PC-3 (cell line): ENCODE measurements at places on chromosomes 2 and 18. TPM values are rescaled to one million over a fixed set of nuclear protein-coding genes. Genes with fewer than 3 reads are reported as not detected.

- DNase-seq, result no peak
Observed at GRCh38 chr2:236664136-236664535, 94.5 kb downstream of the ACKR3 start.

- DNase-seq, result no peak
Observed at GRCh38 chr18:75226286-75226955, 15.8 kb downstream of the TSHZ1 start.

DNA sequence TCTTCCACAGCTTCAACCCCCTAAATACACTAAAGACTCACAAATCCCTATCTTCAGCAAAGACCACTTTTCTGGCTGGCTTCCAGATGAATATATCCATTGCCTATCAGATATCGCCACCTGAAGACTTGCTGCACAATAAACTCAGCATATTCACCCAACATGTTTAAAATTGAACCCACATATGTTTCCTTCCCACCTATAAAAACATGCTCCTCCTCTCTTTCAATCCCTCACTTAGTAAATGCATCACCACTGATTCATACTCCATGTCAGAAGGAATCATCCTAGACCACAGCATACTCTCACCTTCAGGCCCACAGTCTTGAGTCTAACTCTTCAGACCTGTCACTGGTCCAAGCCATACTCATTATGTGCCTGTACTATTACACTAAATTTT, 5.3 kb downstream of the SPC25 start:
- peak; percentile 71 for DNase-seq

DNA sequence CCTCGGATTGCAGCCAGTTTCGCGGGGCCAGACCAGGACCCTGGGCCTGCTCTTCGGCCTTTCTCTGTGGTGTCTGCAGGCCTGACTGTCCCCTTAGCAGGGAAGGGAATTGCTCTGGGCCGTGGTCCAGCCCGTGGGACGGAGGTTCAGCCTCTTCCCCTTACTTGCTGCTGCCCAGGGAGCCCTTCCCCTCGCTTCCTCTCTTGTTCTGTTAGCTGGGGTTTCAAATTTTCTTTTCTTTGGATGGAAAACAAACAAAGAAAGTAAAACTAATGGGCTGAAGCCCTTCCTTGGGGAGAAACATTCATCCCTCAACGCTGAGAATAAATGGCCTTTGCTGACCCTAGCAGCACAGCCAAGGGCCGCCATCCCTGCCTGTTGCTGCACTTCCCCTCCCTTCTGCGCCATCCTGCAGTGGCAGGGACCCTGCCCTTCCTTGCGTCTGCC, 52.4 kb downstream of the ASAP2 start:
- no peak for DNase-seq

DNA sequence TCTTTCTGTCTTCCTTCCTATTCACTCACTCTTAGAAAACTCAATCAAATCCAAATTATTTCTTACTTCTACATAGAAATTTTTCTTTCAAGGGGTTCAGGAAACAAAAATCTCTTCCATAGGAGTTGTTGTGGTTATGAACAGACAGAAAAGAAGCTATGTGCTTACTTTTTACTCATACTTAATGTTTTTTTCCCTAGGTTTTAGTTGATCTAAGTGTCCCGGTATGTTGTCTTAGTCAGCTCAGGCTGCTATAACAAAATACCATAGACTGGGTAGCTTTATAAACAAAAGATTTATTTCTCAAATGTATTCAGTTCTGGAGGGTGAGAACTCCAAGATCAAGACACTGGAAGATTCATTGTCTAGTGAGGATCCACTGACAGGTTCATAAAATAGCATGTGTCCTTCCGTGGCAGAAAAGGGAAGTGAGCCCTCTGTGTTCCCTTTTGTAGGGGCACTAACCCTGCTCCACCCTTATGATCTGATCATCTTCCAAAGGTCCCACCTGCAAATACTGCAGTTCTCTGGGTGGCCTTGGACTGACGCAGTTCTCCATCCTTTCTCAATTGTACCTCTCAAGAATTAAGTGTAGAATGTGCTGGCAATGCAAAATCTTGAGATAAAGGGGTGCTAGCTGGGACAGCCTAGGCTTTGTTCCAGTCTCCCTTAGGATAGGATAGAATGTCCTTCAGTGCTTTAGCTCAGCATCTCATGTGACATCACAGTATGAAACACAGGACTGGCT, 14.4 kb upstream of the VRK2 start:
- DNase-seq, result no peak

DNA sequence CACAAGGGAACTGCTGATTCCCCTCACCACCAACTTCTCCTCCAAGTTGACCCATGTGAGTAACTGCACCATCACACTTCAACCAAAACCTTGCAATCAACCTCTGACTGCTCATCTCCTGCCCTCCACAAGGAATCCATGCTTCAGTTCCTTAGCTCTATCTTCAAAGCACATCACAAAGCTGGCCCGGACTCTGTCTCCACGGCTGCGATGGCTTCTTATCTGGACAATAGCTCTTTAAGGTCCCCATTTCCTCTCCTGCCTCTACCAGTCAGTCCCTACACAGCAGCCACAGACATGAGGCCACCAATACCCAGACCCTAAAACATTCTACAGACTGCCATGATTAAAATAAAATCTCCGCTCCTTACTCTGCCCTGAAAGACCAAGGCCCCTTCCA, 25.7 kb downstream of the MBOAT2 start:
- DNase-seq, result no peak

GRCh38 chr2:121746071-121746578, 9.3 kb upstream of the TSN start:
- DNase-seq, result no peak

DNA sequence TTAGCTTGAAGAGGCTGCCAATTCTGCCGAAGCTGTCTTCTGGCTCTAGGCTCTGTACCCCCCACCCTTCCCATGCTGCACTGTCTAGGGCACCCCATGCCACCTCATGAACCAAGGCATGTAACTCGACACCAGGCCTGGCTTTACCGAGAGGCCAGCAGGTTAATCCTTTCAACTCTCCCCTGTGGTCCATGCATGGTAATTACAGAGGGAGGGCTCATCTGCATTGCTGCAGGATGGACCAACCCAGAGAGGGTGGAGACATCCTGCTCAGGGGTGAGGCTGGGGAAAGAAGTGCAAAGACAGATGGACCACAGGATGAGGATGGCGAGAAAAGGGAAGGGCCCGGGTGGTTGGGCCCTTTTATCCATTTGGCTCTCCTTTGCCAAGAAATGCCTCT, 65.8 kb downstream of the KCTD1 start:
- DNase-seq, result peak; percentile 61

DNA sequence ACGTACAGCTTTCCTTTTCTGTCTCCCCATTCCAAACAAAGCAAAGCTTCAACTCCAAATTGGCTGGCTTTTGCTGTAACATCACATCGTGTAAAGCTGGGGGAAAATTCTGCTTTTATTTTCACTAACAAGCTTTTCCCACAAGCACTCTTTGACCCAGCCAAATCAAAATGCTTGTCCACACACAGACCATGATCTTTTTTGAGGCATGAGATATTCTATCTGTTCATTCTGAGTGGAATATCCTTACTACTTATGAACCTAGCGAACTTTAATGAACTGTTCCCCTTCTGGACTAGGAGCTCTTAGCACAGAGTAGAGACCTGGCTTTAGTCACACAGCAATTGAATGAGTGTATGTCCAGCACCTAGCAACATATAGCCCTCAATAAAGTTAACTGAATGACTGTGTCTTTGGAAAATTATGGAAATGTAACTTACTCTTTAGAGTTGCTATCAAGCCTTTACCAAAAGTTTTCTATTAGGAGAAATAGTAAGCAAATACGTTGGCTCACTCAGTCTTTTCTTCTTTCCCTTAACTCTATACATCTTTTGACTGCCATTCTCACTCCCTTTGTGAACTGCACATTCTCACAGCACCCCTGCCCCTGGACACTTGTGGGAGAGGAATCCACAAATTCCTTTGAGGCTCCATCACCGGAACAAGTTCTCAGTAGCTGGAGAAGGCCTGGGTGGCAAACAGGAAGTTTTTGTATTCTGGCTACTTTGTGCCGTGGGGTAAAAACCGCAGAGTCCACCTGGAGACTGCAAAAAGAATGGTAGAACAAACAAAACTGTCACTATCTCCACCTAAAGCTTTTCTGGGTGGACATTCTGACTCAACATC, 1.3 kb upstream of the UBE2E3 start:
- DNase-seq, result peak; percentile 95

GRCh38 chr2:31415421-31415820, 879 bp upstream of the XDH start:
- DNase-seq, result no peak

GRCh38 chr2:173130496-173131465, 55.1 kb downstream of the MAP3K20 start:
- DNase-seq, result no peak

DNA sequence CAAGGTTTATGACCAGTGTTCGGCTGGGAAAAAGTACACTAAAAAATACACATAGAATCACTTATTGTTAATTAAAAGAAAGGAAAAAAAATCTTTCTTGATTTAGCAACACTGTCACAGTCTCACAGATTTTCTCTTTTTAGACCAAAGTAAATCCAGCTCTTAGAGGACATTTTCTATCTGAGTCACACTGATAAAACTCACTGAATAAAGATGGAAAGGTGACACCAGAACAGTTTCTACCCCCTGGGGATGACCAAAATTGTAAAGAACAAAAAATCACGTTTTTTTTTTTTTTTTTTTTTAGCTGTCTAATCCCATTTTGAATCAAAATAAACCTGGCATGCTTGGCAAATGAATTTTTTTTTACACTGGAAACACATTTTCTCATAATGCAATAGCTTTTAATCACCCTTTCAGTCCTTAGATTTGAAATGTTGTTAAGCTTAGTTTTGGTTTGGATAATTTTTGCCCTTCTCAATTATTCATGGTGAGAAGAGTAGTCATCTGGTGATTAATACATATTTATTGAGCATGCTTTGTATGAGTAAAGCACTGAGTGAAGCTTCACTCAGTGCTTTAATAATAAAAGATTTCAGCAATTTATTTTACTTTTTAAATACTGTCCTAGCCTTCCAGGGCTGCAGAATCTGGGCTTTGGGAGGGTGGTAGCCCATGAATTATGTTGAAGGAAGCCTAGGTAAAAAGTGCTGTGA, 886.3 kb downstream of the SLC4A3 start:
- DNase-seq, result peak; percentile 67

DNA sequence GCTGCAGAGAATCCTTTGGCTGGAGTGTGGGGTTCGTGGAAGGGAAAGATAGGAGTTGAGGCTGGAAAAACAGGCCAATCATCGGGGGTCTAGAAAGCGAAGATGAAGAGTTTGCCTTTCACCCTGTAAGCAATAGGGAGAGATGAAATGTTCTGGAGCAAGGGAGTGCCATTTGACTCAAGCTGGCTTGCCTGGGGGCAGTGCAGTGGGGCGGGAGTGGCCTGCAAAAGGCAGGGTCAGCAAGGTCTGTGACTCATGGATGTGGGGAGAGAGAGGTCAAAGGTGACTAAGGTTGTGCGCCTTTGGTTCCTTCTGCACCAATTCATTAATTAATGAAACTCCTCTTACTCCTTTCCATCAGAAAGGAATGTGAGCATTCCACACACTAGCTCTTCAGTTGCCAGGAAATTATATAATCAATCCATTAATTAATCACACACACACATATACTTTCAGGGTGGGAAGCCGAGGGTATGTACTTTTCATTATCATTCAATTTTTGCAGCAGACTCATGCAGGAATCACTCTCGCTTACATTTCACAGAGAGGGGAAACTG, 227.6 kb downstream of the MYCN start:
- DNase-seq, result no peak

- peak; percentile 50 for DNase-seq
Observed at GRCh38 chr2:187959821-187960220, 331.9 kb upstream of the GULP1 start.

- no peak for DNase-seq
Observed at GRCh38 chr2:37984176-37984575, 59.1 kb downstream of the RMDN2 start.

GRCh38 chr2:201698588-201699226, at the start of gene MPP4:
Gene MPP4 (minus strand): TSS chr2:201698644. CDS start chr2:201693954, 4,690 bp downstream.
- DNase-seq, result peak; percentile 80

GRCh38 chr2:161223139-161223732, 63.0 kb downstream of the TANK start:
- DNase-seq, result peak; percentile 71

- no peak for DNase-seq
Observed at GRCh38 chr2:29193111-29193510, 77.9 kb downstream of the CLIP4 start.

GRCh38 chr2:71190656-71191569, 36.0 kb downstream of the PAIP2B start:
- peak; percentile 43 for DNase-seq

- peak; percentile 16 for DNase-seq
Observed at GRCh38 chr2:85326406-85327159, 1.2 kb downstream of the TGOLN2 start.

GRCh38 chr18:49500201-49500921, 13.3 kb upstream of the C18orf32 start:
- DNase-seq, result no peak

GRCh38 chr2:176814740-176815367, 397.7 kb upstream of the HNRNPA3 start:
- DNase-seq, result peak; percentile 60

- DNase-seq, result no peak
Observed at GRCh38 chr2:219995991-219996765, 368.7 kb downstream of the SLC4A3 start.

The LONRF2 gene
- 1.1 and 1.3 TPM in 2 replicates for total RNA-seq

The ANKRD62 gene
- total RNA-seq, result not detected in 2 replicates

The SATB2 gene
- 3.0 and 5.1 TPM in 2 replicates for total RNA-seq

The TLX2 gene
- total RNA-seq, result 3.1 and 3.4 TPM in 2 replicates

The CHRNA1 gene
- 0.23 and 1.8 TPM in 2 replicates for total RNA-seq

The SCYGR5 gene
- total RNA-seq, result not detected in 2 replicates

The HSBP1L1 gene
- 45.7 and 56.8 TPM in 2 replicates for total RNA-seq

The IL36RN gene
- 0.36 TPM in 1 of 2 replicates, not detected in the other for total RNA-seq

The POTEI gene
- not detected in 2 replicates for total RNA-seq

The BARD1 gene
- total RNA-seq, result 20.0 and 30.5 TPM in 2 replicates

The RESP18 gene
- total RNA-seq, result not detected in 2 replicates

The PLEK gene
- total RNA-seq, result not detected in 2 replicates

The MARCHF4 gene
- 1.9 and 3.7 TPM in 2 replicates for total RNA-seq

The CYP26B1 gene
- total RNA-seq, result 1.6 and 3.9 TPM in 2 replicates
